ENCODE measurements at places on chromosomes 1 and 21. TPM values are rescaled to one million over a fixed set of nuclear protein-coding genes. Genes with fewer than 3 reads are reported as not detected.

EIF3I gene
- total RNA-seq, result 240 TPM

DPT gene
- total RNA-seq, result 0.53 TPM

IL20 gene
- total RNA-seq, result not detected

BSND gene
- total RNA-seq, result not detected

KIF14 gene
- total RNA-seq, result 1.3 TPM
